ENCODE measurements at places on chromosomes 16 and 17.
A peak's percentile ranks its signal among the peaks of the same experiment; 100 is the strongest.

- DNase-seq, result no peak
Measured at GRCh38 chr17:3690094-3690715, 5.8 kb downstream of the P2RX5 start.

- peak; percentile 67 for DNase-seq
Measured at GRCh38 chr17:17605729-17606088, 14.2 kb upstream of the PEMT start.

GRCh38 chr17:44144966-44145739 is 3.4 kb downstream of the HROB start:
- no peak for DNase-seq

DNA sequence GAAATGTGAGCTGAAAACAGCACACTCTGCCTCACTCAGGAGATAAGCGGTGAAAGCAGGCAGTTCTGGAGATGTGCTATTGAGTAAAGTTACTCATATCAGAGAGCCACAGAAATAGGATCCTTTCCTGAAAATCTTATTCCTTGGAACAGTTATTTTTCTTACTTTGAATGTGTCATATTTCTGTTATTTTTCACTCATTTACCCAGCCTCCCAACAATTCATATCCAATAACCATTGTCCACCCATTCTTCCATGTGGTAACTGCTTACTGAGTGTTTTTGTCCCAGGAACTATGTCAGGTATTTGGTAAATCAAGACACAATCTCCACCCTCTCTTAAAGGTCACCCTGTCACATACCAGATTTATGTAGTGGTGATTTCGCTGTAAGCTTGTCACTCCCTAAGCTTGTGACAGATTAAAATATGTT is 144.9 kb downstream of the PARN start:
- peak; percentile 32 for DNase-seq

GRCh38 chr17:81542431-81543338 is 9.5 kb downstream of the FAAP100 start:
- no peak for DNase-seq

GRCh38 chr17:65794572-65794971 is 233.1 kb upstream of the AXIN2 start:
- peak; percentile 36 for DNase-seq

DNA sequence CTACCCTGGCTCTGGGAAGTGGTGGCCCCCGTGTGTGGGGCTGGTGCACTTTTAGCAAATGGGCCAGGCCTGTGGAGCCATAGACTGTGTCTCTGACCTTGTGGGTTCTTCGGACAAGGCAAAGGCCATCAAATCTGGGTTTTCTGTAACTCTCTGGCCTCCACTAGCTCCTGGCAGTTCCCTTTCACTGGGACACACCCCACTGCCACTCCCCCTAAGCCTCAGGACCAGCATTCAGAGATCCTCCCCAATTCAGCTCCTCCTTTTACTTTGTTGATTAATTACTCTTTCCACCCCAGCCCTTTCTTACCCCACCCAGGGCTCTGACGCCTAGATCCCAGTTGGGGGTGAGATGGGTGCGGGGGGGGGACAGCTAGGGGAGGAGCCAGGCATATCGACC is 53.9 kb upstream of the IRX3 start:
- DNase-seq, result no peak

- no peak for DNase-seq
Measured at GRCh38 chr17:80023481-80024205, 12.0 kb downstream of the TBC1D16 start.

DNA sequence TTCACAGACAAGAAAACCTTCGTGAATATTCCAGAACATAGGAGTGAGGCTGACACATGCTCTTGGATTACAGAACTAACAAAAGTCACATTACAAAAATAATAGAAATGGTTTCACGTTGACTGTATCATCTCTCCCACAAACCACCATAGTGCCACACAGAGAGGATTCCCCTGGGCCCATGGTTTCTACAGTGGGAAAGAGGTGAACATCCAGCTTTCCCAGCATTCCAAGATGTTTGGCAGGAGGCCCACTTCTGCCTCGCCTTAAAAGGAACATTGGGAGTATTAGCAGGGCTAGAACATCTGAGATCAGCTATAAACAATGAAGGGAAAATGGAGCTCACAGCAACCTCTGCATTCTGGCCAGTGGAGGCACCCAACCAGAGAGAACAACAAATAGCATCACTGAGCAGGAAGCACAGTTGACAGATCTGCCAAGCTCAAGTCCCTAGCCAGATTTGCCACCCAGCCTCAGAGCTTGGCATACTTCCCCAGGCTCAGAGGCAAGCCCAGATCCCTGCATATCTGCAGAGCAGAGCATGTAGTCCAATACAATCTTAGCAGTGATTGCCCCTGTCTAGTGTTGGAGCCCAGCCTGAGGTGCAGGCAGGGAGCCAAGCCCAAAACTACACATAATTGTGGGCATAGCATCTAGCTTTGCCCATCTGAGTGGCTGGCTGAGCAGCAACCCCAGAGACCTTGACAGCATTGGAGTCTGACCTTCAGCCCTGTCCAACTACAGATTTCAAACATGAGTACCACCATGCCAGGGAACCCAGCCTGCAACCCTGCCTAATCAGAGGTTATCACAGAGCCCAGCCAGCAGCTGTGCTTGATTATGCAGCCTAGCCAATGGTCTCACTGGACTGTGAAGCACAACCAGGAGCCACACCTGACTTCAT is 260.4 kb downstream of the CEP112 start:
- peak; percentile 31 for DNase-seq

DNA sequence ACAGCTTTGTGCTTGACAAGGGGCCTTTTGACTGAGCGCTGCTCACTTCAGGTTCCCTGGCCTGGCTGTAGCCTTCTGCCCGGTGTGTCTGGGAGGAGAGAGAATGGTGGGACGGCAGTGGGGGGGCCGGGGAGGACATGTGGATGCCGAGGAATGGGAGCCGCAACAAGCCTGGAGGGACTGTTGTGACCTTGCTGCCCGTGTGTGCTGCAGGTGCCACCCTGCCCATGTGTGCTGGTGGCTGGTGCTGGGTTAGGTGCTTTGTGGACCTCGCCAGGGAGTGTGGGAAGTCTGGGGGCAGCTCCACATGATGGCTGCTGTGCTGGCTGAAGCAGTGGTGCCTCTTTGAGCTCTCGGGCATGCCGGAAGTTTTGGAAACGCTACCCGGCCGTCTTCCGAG is 132.1 kb downstream of the LAT start:
- DNase-seq, result no peak

DNA sequence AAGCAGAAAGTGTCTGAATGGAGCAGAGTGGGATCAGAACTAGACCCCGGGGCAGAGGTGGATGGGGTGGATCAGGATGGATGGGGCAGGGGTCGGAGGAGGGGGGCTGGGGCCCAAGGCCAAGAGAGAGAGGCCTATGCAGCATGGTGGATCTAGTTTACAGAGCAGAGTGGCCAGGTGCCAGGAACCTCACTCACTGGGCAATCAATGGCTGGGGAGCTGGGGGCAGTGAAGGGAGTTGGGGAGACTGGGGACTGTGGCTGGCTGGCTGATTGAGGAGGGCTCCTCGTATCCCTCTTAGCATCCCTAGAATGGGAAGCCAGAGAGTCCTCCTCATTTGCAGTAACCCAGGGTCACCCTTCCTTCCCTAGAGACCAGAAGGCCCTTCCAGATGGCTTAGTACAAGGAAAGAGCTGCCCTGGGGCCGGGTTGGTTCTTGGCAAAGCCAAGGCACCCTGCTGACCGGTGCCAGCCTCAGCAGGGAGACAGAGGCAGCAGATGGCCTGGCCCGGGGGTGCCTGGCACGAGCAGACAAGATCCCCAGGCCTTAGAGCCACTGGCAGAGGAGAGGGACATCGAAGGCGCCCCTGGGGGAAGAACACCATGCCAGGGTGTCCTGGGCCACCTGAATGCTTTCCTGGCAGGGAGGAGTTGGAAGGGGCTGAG is 36.8 kb downstream of the SRCIN1 start:
- no peak for DNase-seq

DNA sequence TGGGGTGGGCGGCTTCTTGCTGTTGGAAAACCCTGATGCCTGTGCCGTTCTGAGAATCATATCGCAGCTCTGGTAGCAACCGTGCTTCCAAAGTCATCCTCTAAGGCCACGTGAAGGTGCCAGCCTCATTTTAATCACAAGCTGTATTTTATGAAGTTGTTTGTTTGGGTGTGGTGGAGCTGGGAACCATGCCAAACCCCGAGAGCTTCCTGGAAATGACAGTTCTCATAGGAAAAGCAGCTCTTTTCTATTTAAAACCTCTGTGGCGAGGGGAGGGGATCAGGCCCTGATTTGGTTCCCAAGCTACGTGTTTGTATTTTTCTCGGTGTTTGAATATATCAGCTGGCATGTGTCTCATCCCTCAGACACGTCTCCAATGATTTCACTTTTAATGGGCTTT is 21.7 kb downstream of the KNOP1 start:
- DNase-seq, result peak; percentile 77

DNA sequence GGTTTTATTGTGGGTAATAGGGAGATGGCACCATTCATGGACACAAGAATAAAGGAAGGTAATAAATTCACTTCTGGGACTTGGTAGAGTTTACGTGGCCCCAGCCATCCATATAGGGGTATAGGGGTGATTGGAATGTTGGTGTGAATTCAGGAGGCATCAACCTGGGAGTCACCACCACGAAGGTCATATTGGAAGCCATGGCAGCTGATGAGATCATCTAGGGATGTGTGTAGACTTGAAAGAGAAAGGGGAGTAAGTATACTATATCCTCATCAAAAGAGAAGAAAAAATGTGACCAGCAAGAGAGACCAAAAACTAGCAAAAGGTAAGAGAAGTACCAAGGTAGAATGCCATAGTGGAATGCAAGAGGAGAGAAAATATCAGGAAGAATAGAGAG is 26.6 kb upstream of the GINS3 start:
- DNase-seq, result no peak

DNA sequence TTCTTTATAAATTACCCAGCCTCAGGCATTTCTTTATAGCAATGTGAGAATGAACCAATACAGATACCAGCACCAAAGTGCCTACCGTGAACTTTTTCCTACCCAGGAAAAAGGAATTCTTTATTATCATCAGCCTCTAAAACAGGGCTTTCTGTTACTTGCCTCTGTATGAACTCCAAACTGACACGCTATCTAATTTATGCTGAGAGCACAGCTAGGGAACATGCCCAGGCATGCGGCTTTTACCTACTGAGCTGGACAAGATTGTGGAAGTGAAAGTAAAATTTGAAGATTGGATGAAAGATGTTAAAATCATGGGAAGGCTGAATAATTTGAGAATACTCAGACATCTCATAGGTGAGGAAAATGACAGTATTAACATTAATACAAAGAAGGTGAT is 24.4 kb upstream of the ADCY9 start:
- DNase-seq, result peak; percentile 21

- DNase-seq, result no peak
Measured at GRCh38 chr16:49462989-49463371, 89.4 kb downstream of the C16orf78 start.

DNA sequence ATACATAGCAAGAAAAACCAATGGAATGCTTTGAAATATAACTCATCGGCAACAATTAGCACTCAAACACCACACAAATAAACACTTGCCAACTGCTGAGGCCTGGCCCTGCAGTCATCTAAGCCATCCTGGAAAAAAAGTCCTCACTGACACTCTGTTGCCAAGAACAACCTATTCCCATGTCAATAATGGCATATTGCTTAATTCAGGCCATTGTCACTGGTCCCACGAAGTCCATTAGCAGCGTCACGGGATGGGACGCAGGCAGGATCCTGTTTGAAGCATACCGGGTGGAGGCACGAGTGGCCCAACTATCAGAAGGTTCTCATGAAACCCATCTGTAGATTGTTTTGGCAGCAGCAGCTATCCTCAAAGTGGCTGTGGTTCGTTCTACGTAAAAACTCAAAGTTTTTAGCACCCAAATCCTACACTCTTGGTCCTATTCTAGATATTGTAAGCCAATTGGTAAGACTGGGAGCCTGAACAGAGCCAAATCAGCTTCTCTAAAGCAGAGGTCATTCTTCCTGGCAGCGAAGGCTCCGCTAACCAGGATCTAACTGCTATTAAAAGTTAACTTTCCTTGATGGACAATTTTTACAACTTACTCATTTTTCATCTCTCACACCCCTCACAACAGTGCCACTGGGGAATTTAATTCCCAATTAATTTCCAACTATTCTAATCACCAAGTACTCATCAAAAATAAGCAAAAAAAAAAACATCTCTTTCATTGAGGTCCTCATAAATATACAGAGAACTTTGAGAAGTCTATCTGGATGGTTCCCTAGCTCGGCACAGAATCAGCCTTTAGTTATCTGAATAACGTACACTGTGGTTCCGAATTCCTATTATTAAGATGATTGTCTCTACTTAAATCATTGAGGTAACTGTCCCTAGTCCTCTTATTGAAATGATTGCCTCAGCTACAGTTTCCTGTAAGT is 91.5 kb downstream of the ZFHX3 start:
- DNase-seq, result no peak

GRCh38 chr17:21008160-21008915 is 34.5 kb downstream of the USP22 start:
- no peak for DNase-seq

- DNase-seq, result peak; percentile 81
Measured at GRCh38 chr17:40068917-40069750, 6.4 kb downstream of the THRA start.

- peak; percentile 97 for DNase-seq
Measured at GRCh38 chr16:3022208-3022683, 1.5 kb downstream of the HCFC1R1 start.

- peak; percentile 55 for DNase-seq
Measured at GRCh38 chr17:65855245-65855644, 293.8 kb upstream of the AXIN2 start.

DNA sequence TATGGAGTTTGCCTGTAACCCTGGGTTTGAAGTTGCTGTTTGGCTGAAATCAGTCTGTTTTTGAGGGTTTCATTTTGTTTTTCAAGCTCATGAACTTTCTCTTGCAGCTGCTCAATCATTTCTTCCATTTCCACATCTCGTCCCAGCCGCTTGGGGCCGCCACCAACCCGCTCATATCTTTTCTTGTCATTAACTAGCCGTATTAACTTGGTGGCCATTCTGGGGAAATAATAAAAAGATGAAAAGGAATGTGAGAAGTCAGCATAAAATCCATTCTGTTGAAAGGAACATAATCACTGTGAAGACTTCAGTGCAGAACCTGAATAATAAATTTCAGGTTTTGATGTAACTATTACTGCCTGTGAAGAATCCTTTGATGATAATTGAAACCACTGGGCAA is 11.5 kb downstream of the RPGRIP1L start:
- DNase-seq, result no peak

Measured in EL (cell line).